ENCODE measurements at places on chromosomes 3 and 15. TPM values are rescaled to one million over a fixed set of nuclear protein-coding genes. Genes with fewer than 3 reads are reported as not detected.

DNA sequence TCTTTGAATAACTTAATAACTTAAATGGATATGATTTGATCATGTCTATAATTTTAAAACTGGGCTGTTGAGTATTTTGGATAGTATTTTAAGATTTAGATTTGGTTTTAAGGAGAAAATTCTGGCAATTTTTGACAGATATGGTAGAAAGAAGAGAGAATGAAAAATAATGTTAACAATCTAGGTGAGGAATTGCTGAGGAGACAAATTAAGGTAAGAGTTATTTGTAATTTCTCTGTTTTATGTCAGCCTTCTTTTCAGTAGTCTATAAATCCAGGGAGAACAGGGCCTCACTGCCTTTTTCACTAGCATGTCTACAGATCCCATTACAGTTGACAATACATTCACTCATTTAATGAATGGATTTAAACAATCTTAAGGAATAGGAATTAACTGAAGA lies 144.7 kb downstream of the SERPINI1 start:
- no peak for DNase-seq

GRCh38 chr3:110650741-110651140 lies 420.9 kb upstream of the NECTIN3 start:
- DNase-seq, result no peak

GRCh38 chr3:43707266-43707665 lies 16.5 kb downstream of the ABHD5 start:
- DNase-seq, result no peak

DNA sequence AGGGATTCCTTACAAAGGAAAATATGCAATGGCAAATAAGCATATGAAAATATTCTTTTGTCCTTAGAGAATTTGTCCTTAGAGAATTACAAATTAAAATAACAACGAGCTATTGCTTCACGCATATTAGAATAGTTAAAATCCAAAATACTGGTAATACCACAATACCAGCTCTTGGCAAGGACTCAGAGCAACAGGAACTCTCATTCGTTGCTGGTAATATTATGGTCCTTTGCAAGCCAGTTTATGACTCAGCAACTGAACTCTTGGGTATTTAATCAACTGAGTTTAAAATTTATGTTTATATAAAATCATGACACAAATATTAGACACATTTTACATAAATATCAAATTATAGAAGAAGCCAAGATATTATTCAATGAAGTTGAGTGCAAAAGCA lies 1730.4 kb downstream of the SI start:
- no peak for DNase-seq

DNA sequence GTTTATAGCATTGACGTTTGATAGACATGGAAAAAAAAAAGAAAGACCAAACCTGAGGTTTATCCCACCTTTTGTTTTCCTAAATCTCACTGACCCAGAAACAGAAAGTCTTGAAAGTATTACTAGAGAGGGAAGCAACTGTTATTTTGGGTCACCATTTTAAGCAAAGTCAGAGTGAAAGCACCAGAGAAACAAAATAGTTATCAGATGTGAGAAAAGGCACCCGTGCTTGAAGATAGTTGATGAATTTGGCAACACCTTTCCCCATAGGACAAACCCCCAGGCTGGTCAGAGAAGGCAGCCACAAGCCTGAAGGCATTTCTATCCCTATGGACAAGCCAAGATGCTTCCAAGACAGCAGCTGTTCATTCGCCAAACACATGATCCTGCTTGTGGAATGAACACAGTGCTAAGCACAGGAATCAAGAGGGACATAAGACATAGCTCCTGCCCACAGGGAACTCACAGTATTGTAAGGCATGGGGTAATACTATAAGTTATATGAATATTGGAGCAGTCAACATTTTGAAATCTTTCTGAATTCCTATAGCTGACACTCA lies 170.9 kb downstream of the ERC2 start:
- DNase-seq, result no peak

- no peak for DNase-seq
These were observed 11.2 kb upstream of the LEO1 start for GRCh38 chr15:51982770-51983103.

The SERINC4 gene
- not detected for total RNA-seq

DNA sequence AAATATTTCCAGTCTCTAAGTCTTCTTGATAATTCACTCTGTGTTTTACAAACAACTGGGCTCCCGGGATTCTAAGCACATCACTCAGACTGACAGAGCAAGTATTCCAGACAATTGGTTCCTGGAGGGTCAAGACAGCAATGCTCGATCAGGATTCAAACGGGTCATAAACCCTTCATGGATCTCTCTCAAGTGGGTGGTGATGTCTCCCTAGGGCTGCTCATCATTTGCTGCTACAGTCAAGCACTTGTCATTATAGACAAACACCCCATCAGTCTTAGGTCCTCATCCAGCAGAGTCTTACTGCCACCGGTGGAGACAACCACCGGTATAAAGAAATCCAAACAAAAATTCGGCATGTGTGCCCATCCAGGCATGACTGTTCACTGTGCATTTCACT lies 921.1 kb downstream of the FHIT start:
- DNase-seq, result no peak

The ZNF385D gene
- total RNA-seq, result 15.8 TPM

GRCh38 chr3:11060500-11061251 lies 68.1 kb downstream of the SLC6A1 start:
- no peak for DNase-seq

- DNase-seq, result no peak
These were observed 114.6 kb upstream of the MELTF start for GRCh38 chr3:197144188-197144587.

- no peak for DNase-seq
These were observed 4.4 kb upstream of the PSMD6 start for GRCh38 chr3:64027658-64028057.

The TTC23 gene
- 14.2 TPM for total RNA-seq

- DNase-seq, result no peak
These were observed 10.4 kb downstream of the SEMA6D start for GRCh38 chr15:47727676-47728075.

The GRAMD1C gene
- total RNA-seq, result 10.7 TPM

The PLCD1 gene
- 34.8 TPM for total RNA-seq

All from thoracic aorta (tissue), 2 donors.